ENCODE measurements at places on chromosomes 3 and 15.

DNA sequence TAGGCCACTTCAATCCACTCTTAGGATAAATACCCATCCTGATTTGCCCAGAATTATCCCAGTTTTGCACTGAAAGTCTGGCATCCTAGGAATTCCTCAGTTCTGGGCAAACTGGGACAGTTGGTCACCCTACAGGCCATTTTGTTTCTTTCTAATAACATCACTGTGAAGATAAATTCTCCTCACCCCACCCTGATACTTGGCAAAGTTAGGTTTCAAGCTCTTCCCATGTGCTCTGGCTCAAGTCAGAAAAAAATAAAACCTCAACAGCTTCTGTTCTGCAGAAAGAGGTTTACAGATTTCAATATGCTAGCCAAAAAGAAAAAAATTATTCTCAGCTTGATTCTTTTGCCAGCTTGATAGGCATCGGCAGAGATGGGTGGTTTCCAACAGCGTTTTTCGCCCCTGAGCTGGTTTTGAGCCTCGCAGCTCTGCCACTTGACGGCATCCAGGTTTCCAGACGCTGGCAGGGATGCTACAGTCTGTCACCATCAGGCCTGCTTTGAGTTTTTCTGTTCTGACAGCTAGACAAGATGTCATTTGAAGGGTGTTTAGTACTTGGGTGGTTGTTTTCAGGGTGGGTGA, 171.4 kb downstream of the SSR3 start:
- no peak for DNase-seq
- H3K4me3 ChIP-seq: no peak overlapping the region
- H3K27me3 ChIP-seq: peaks cover 2% of the 10 kb centered on the region
- H3K27ac ChIP-seq: no peak overlapping the region
- no peaks in the 10 kb centered on the region for H3K4me1 ChIP-seq

- no peaks in the 10 kb centered on the region for H3K36me3 ChIP-seq
- no peak overlapping the region for H3K27ac ChIP-seq
- H3K27me3 ChIP-seq: no peaks in the 10 kb centered on the region
- peaks cover 9% of the 10 kb centered on the region for H3K4me1 ChIP-seq
- no peak for DNase-seq
These were observed 41.2 kb downstream of the HPS3 start for GRCh38 chr3:149170672-149171071.

DNA sequence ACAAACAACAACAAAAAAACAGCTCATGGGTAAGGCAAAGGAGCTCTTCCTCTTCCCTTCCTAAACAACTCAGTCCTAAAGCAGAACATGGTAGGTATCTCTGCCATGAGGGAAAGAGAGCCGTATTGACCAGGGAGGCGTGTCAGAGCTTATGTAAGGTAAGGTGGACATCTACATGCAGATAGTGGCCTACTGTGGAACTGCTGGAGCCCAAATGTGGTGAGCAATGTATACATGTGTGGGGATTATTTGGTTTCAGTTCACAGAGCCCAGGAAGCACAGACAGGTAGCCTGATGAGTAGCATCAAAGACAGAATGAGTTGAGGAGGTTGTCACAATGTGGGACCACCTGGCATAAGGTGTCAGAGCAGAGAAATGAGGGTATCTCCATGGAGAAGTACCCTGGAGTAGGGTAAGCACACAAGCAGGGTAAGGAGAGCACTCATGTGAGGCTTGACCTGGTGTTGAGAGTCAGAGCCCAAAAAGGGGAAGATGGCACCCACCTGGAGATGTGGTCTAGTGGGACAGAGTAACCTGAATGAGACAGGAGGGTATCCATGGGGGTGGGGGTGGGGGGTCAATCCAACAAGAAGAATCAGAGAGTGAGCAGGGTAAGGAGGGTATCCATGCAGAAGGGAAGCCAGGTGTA, 45.5 kb downstream of the DENND6A start:
- H3K4me1 ChIP-seq: no peaks in the 10 kb centered on the region
- no peak overlapping the region for H3K4me3 ChIP-seq
- H3K36me3 ChIP-seq: peaks cover 2% of the 10 kb centered on the region
- no peak overlapping the region for H3K27ac ChIP-seq
- DNase-seq: no peak
- no peaks in the 10 kb centered on the region for H3K27me3 ChIP-seq

DNA sequence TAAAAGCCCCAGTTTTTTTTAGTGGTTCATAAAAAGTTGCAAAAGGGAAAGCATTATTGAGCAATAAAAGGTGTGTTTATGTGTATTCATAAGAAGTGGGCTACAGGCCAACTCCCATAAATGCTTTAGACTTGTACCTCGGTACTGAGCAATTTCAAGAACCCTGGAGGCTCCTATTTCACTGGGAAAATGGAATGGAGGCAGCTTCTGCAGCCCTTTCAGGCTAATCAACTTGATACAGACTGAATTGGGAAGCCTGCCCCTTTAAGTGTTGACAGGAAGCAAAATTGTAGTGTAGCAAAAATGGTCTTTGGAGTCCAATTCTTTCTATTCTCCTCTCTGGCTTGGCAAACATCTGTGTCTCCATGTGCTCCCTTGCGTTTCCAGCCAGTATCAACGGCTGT, 118.8 kb downstream of the ECT2 start:
- no peak overlapping the region for H3K4me3 ChIP-seq
- H3K4me1 ChIP-seq: no peaks in the 10 kb centered on the region
- H3K36me3 ChIP-seq: no peaks in the 10 kb centered on the region
- H3K27me3 ChIP-seq: no peaks in the 10 kb centered on the region
- no peak for DNase-seq

DNA sequence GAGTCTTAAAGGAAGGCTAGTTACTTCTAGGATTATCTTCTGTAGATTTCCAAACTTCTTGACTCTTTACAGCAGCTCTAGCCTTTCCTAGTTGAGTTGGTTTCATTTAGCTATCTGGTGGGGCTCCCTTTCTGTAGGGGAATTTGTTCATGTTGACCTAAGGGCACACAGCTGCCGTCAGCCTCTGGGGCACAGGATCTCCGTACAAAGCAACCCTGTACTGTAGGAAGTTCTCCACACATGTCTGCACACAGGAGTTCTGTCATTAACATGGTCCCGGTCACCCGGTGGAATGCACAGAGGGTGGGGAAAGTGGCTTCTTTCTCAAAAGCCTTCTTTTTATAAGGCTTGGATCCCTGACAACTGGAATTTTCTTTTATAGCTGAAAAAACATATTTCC, 88.7 kb upstream of the TNIK start:
- H3K27me3 ChIP-seq: no peaks in the 10 kb centered on the region
- H3K27ac ChIP-seq: no peak overlapping the region
- no peaks in the 10 kb centered on the region for H3K4me1 ChIP-seq
- DNase-seq: no peak

DNA sequence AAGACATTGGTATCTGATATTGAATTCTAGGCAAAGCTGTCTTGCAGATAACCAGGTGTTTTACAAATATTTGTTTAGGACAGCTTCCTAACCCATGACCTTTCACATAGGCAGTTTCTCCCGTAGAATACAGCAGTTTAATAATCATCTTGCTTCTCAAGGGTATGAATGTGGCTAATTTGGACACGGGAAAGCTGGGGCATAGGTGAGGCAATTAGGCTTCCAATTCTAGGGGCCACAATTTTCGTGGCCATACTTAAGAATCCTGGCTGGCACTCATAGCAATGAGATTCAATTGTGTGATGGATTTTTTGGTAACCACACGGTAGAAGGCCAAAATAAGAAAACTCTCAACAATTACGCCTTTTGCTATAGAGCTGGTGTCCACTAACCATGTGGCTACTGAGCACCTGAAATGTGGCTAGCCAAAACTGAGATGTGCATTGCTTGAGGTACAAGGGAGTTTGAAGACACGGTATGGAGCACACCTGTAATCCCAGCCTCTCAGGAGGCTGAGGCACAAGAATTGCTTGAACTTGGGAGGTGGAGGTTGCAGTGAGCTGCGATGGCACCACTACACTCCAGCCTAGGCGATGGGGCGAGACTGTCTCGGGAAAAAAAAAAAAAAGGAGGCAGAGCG, 34.4 kb downstream of the TFRC start:
- H3K4me1 ChIP-seq: no peaks in the 10 kb centered on the region
- H3K27ac ChIP-seq: no peak overlapping the region
- peaks cover 15% of the 10 kb centered on the region for H3K36me3 ChIP-seq
- DNase-seq: no peak
- H3K4me3 ChIP-seq: no peak overlapping the region

DNA sequence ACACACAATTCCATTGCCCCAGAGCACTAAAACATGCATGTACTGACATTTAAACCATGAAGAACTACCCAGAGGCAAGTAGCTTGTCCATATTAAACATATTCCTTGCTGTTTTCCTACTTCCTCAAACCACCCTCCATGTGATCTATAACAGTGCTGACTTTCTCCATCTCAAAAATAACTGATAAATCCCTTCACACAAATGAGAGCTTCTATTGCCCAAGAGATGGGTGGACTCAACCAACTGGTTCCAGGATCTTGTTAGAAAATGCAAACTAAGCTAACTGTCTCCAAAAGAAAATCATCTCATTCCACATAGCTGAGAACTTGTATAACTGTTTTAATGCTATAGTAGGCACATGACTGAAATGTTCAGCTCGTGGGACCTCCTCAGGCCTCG, 29.6 kb downstream of the DCLK3 start:
- DNase-seq: no peak
- H3K27me3 ChIP-seq: peaks cover 2% of the 10 kb centered on the region

GRCh38 chr3:150124142-150124541, 153.4 kb upstream of the PFN2 start:
- peaks cover 9% of the 10 kb centered on the region for H3K4me1 ChIP-seq
- no peaks in the 10 kb centered on the region for H3K36me3 ChIP-seq
- H3K27ac ChIP-seq: peak overlapping the region; percentile 49
- no peaks in the 10 kb centered on the region for H3K27me3 ChIP-seq
- H3K4me3 ChIP-seq: no peak overlapping the region

Measured in GM12878 (cell line).